ENCODE measurements at places on chromosomes 6 and 20.

- no peak for DNase-seq
Measured at GRCh38 chr6:19691465-19692167, 145.6 kb upstream of the ID4 start.

DNA sequence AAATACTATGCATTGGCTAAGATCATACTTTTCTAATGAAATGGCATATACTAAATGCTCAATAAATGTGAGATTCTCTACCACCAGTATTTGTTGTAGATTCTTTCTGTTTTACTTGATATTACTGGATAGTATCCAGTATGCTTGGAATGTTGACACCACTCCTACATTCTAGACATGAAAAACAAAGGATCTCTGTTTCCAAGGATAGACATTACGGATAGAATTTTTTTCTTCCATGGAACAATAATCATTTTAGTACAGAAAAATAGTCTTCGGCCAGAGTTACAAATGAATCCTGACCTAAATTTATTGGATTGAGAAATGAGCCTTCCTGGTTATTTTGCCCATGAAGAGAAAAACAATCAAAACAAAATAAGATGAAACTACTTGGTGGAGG is 258.2 kb upstream of the NT5E start:
- DNase-seq, result no peak

GRCh38 chr20:59082077-59082740 is 39.6 kb upstream of the PRELID3B start:
- no peak for DNase-seq

- no peak for DNase-seq
Measured at GRCh38 chr6:3822747-3823445, 26.3 kb upstream of the FAM50B start.

DNA sequence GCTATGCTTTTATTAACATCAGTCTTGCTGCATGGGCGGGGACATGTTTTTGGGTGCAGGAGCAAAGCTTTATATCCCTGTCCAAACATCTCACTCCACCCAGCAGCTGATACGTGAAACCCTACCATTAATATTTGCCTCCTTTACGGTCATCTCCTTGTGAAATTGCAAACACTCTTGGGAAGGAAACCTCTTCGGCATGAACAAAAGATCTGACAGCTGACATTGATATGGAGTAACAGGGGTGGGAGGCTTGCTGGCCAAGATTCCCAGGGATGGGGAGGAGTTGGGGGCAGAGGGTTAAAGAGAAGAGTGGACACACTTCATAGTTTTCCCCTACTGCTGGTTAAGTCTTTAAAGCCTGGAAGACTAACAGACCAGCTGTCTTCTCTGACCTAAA is 22.2 kb upstream of the VEGFA start:
- DNase-seq, result no peak

- no peak for DNase-seq
Measured at GRCh38 chr6:49300443-49300842, 162.6 kb downstream of the MMUT start.

GRCh38 chr20:40776466-40777457 is 87.7 kb upstream of the MAFB start:
- DNase-seq, result no peak

GRCh38 chr6:144094731-144095133 is 641 bp downstream of the SF3B5 start:
- DNase-seq, result no peak

DNA sequence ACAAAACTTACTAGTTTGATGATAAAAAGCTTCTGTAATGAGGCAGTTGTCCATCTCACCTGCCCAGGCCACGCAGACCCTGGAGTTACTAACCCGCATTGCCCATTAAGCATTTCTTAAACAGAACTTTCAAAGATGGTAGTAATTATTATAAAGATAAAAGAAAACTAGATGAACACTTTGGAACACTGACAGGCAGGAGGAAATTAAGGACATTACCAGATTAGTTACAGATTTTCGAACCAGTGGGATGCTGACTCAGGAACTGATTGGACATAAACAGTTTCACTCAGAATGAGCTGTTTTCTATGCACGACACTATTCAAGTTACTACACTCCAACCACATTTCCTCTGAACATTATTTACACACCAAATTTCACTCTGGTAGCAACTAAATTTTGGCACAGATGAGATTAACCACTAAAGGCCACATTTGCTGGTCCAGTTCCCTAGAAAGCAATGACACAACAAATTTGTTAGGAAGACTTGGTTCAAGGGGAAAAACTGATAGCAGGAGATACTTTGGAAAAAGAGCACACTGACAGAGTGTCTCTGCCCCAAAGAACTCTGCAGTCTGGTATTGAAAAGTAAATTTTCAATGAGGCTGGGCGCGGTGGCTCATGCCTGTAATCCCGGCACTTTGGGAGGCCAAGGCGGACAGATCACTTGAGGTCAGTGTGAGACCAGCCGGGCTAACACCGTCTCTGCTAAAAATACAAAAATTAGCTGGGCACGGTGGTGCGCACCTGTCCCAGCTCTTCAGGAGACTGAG is 3.0 kb downstream of the ROMO1 start:
- no peak for DNase-seq

DNA sequence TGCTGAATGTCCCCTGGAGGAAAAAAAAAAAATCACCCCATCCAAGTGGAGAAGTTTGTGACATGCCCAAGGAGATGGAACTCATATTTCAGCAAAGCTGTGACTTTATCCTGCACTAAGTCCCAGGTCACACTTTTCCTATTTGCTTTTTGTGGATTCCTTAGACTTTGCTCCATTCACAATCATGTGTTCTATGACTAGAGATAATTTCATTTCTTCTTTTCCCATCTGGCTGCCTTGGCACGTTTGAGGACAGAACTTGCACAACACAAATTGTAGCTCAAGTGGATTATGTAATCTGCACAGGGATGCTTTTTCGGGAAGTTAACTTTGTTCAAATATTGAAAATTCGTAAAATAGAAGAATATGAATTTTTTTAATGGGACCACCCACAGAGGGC is 100.7 kb upstream of the PTPN1 start:
- no peak for DNase-seq

- DNase-seq, result no peak
Measured at GRCh38 chr6:54390362-54390761, 82.1 kb downstream of the TINAG start.

- DNase-seq, result no peak
Measured at GRCh38 chr20:41996951-41997350, 378.8 kb upstream of the CHD6 start.

- DNase-seq, result no peak
Measured at GRCh38 chr20:23601715-23602114, 4.0 kb downstream of the CST9 start.

GRCh38 chr20:58518387-58518786 is 3.2 kb upstream of the APCDD1L start:
- no peak for DNase-seq

GRCh38 chr20:11581271-11581670 is 336.4 kb upstream of the BTBD3 start:
- no peak for DNase-seq

- no peak for DNase-seq
Measured at GRCh38 chr6:169236988-169237387, 16.7 kb downstream of the THBS2 start.

- DNase-seq, result no peak
Measured at GRCh38 chr6:111692327-111693164, 86.9 kb upstream of the TRAF3IP2 start.

- DNase-seq, result no peak
Measured at GRCh38 chr6:71965404-71965803, 79.1 kb downstream of the RIMS1 start.

DNA sequence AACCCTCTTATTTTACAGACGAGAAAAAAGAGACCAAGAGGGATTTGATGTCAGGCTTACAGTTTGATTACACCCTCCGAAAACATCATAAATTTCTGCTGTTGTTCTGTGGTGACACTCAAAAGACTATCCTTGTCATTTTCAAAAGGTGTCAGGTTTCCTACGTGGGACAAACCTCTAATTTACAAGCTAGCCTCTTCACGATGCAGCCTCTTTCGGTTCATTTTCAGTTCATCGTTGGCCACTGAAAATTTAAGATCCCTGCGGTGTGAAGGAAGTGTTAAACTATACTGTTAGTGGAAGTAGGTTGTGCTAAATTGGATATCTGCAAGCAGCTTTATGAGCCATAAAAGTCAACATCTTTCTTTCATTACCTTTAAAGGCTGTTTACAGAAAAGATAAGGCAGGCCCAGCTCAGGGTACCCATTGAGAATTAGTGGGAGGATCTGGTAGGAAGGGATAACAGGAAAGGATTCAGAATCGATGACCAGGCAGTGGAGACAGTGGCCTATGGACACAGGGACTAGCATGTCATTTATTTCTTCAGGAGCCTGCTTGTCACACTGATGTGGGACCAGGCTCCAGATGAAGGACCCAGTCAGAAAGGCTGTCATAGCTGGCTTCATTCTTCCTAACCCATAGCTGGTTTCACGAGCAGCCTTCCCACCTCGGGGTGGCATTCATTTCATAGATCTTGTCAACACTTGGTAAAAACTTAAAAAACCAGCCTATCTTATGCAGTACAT is 329.1 kb upstream of the SOX4 start:
- DNase-seq, result no peak

- no peak for DNase-seq
Measured at GRCh38 chr6:155219858-155220301, 43.9 kb upstream of the CLDN20 start.

- DNase-seq, result no peak
Measured at GRCh38 chr6:44036699-44037101, 90.6 kb downstream of the MRPL14 start.

DNA sequence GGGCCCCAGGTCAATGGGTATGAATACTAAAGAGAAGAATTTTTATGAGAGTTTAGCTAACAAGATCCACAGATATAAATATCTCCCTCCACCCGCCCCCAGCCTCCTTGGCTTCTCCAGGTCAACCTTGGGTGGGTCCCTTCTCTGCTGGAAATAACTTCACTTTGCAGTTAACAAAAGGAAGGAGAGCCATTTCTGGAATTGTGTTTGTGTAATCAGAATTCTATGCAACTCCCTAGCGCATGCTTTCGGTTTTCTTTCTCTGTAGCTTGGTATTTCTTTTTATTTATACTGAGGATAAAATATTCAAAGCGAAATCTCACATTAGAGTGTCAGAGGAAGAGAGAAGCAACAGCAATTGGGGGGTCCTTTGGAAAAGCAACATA is 27.1 kb downstream of the RIPOR2 start:
- DNase-seq, result no peak

DNA sequence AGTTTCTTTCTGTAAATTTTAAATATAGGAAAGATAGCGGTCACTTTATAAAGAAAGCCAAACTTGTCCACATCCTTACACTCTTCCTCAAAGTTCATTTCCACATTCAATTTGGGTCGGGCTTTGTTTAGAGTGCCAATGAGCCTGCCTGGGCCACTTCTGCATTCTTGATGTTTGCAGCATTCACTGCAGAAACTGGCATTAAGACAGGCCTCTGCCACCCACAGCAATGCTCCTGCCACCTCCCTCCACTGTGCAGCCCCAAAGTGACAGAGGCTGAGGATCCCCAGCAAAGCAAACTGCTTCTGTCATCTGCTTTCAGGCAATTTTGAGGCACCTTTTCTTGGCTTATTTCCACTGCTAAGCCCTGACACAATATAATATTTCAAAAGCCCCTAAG is 61.2 kb downstream of the TNFAIP3 start:
- DNase-seq, result no peak

DNA sequence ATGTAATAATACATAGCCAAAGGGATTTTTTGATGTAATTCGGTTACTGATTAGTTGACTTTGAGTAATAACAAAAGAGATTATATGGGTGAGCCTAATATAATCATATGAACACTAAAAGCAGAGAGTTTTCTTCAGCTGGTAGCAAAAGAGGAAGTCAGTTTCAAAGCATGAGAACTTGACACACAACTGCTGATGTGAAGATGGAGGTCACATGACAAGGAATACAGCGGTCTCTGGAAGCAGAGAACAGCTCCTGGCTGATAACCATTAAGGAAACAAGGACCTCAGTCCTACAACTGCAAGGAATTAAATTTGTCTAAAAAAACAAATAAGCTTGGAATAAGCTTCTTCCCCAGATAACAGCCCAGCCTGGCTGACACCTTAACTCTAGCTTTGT is 154.5 kb upstream of the PRND start:
- DNase-seq, result no peak

DNA sequence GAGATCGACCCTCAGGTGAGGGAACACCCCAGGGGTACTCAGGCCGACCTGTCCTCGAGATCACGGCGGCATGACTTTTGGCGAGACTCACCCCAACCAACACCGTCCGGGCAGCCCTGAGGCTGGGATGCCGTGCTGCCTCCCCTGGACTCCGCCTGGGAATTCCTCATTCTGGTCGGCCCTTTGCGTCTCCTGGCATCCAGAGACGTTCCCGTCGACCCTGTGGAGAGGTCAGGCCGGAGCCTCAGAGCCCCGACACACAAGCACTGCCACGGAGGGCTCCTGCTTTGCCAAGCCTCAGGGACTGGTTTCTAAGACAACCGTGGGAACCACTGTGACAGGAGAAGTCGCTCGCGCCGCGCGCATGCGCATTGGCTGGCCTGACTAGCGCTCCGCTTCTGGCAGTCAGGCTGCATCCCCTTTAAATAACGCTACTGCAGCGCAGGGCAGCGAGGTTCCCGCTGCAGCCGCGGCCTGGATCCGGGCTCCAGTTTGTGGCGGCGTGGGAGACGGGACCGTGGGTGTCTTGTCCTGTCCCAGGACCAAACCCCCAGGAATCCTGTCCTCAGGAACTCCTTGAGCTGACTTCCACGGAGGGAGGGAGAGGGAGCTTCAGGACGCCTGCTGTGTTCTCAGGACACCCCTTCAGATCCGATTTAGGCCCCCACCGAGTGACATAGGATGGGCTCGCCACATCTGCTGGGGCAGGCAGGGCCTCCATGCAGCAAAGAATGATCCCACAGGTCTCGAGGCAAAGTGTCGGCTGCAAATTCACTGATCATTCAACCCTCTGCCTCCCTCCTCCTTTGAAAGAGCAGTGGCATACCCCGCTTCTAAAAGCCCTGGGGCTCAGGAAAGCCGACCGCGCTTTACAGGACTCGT is 163.2 kb upstream of the ZNF337 start:
- DNase-seq, result peak; percentile 70

DNA sequence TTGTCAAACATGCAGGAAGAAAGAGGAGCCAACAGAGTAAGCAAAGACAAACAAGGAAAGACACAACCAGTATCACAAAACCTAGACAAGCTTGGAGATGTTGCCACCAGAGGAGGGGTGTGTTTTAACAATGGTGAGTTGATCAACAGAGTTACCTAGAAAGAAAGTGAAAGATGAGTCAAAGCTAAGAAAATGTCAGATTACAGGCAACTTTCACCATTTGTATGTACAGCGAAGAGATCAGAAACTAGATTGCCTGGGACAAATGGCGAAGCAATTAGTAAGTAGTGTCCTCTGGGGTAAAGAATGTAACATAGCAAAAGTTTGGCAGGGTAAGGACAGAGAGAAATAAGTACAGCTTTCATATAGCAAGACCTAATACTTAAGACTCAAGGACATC is 51.6 kb upstream of the POU3F2 start:
- DNase-seq, result no peak

GRCh38 chr6:111992851-111993250 is 61.1 kb upstream of the CCN6 start:
- DNase-seq, result peak; percentile 17

Measured in activated CD8-positive, alpha-beta memory T cell treated with anti-CD3 and anti-CD28 coated beads for 1 hour (primary cell).